ENCODE measurements at places on chromosomes 3 and 15.

DNA sequence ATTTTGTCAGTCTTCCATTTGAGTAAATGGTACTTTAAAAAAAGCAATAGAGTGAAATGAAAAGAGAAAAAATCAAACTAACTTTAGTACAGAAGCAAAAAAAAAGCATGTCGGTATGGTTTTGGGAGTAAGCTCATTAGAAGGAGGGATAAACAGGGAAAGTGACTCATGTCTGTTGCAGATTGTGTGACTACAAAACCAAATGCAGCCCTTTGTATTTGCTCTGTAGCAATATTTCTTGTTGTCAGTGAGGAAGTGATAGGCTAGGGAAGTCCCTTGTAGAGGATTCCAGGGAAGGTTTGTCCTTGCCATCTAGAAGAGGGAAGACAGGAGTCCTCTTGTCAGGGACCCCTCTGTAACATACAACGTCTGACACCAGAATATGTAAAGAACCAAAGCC, 150.5 kb upstream of the POU1F1 start:
- no peak for DNase-seq

- DNase-seq = no peak
Measured at GRCh38 chr3:194879991-194880939, 194.6 kb downstream of the FAM43A start.

DNA sequence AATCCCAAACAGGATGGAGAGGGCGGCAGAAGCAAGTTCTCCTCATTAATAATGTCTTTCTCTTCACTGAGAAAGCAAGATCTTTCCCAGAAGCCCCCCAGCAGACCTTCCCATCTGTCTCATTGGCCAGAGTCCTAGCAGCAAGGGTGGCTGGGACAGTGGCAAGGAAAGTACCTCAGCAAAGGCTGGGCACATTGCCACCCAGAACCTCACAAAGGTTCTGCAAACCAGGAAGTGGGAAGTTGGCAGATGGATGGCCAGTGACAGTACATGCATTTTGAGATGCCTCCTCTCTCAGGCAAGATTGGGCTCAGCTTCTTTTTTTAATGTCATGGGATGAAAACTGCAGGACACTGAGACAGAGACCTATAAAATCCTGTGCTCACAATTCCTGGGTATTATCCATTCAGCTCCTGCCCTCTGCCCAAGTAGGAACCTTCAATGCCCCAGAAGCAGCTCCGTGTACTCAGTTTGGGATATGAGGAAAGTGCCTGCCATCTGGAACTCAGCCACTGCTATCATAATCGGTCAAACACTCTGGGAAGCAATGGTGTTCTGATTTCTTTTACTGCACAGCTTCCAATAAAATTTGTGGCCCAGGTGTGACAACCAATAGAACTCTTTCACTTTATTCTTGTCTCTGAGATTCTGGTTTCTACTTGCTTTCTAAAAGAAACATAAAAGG, 25.5 kb downstream of the DPH3 start:
- no peak for DNase-seq

DNA sequence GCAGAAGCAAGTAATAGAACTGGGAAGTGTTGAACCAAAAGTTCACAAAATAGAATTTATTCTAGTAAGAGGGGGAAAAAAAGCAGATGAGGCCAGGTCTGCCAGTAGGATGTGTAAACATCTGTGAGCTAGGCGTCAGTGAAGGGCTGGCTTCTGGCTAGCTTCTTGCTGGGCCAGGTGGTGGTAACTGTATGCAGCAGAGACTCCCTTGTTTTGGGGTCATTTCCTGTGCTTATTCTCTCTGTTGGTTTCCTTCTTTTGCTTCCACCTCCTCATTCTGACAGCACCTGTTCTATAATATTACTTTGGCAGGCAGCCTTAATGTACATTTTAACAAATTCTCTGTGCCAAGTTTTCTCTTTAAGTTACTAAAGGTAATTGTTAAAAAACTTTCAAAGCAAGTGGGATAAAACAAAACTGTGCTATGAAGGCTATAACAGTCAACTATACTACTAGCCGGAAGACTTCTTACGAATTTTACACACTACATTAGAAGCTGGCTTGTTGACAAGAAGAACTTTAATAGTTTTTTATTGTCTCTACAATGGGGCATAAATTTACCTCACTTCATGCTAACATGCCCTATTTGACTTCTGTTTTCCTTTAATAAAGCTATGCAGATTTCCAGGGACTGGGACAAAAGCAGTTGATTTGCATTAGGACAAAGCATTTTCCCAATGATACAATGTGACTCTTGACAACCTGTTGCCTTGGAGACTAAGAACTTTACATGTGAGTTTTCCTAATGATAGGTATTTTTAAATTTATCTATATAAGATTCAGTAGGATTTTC, 318.8 kb upstream of the NAALADL2 start:
- DNase-seq = no peak

DNA sequence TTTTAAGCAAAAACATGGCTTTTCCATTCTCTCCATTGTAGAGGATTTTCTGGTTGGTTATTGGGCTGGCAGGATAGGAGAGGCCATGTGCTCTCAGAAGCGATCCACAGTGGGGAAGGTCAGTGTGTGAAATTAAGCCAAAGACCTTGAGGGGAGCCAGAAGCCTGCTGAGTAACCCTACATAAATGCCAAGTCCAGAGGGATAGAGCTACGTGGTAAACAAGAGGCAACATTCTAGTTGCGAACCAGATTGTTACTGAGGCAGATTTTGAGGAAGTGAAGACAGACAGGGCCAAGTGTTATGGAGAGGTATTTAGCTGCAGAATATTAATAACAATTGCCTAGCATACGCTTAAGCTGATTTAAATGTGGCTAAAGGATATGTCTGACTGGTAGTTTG, 592.8 kb upstream of the GBE1 start:
- DNase-seq = no peak

DNA sequence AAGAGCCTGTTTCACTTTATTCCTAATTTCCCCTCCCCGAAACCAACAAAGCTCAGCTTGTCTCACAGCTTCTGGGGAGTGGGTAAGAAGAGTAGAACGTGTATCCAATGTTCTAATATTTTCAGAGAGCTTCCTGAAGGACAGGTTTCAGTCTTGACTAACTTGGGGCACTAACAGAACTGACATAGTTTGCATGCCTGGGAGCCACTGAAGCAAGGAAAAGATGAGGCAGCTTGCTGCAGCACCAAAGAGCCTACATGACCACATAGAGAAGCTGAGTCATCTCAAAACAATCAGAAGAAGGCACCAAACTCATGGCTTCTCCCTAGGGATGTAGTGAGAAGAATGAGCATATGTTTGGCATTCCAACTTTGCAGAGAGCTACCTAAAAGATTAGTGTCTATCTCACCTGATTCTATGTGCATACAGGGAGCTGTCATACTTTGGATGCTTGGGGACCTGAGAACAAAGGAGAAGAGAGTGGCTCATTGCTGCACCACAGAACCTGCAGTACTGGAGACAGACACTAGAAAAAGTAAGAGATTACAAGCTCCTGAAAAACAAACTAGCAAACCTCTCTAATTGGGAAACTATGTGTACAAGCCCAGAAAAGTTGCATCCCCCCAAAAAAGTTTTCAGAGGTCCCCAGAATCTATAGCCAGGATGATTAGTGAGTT, 86.9 kb downstream of the DCLK3 start:
- DNase-seq = no peak

DNA sequence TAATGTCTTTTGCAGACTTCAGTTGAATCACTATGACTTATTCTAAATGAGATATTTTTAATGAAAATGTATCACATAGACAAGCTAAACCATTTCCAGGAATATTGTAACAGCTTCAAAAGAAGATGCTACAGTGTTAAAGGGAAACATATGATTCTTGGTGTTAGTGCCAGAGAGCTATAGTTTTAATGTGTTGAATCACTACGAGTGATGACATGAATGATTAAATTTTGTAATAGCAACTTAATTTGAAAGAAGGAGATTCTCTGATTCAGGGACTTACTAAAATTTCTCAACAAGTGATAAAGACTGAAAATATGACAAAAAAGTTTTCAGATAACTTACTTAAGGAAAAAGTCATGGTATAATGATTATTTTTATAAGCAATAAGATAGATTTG, 267.3 kb upstream of the SLITRK3 start:
- DNase-seq = no peak

DNA sequence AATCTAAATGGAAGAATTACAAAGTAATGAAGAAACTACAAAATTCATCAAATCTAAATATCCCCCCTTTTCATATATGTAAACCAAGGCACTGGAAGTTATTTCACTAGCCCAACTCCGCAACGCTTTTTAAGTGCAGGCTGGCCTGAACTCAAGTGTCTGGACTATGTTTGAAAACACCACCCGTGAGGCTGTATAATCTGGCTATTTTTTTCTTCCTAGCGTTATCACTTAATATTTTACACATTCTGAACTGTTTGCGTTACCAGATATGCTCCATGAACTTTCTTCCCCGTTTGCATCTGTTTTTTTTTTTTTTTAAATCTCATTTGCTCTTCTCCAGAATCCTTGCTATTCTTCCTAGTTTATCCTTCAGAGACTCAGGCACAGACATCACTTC, 619.5 kb upstream of the CBLB start:
- DNase-seq = no peak

DNA sequence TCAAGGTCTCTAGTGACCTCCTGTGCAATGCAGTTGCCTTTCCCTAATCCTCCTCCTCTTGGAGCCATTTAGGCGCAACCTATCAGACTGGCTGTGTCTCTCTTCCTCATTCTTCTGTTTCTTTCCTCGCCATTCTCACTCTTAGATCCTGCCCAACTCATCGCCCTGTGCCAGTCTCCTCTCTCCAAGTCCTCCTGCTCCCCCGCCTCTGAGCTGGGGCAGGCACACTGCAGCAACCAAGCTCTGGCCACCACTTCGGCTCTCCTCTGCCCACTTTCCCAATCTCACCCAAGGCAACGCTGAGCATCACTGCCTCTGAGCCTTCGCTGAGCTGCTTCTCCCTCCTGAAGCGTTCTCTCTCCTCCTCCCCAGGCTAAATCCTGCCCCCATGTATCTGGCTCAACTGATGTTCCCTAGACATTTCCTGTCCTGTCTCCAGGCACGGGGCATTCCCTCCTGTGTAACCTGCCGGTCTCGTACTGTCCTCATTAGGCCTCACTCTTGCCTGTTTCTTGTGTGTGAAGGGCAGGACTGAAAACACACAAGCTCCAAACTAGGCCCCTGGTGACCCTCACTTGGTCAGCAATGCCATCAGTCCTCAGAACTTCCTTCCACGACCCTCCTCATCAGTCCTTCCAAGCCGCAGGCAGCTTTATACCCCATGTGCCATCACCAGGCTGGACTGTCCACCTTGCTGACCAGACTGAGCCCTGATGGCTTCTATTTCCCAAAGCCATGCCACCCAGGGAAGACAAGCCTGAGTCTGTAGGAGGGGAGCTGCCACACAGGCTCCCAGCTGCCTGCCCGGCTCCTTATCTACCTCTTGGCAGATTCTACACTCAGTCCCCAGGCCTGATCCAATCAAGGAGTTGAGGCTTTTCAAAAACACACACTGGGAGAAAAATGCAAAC, 85.6 kb downstream of the SEC22A start:
- no peak for DNase-seq

DNA sequence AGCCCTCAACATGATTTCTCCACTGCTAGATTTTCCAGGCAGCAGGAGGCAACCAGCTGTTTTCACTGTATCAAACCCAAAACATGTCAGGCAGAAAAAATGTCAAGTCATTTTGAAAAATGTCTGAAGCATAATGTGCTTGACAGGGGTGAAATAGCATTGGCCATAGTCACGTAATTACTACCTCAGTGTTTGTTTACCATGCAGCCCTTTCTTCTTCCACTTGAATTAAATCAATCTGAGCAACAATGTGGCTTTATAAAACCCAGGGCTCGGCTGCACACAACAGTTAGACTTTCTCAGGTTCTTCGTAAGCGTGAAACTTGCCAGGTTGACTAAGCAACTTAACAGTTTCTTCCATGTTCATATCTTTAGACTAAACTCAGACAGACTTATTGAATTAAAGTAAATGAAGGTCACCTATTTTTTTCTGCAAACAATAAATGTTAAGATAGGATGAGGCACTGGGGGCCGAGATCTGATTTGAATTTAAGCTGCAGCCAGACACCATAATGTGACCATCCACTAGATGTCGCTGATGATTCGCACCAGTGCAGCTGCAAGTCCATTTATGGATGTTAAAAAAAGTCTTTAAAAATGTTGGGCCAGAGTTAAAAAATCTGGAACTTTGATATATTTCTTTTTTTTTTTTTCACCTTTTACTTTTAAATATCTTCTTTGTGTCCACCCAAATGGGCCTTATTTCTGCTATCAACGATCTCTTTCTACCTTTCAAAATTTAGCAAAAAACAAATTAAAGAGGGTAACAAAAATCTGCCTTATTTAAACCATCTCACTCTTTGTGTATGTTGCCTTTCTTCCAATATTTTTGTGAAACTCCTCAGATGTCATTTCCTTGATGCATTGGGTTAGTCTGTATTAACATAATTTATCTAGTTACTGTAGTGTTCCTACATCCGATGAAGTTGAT, 305.9 kb downstream of the CACNA2D3 start:
- peak; percentile 7 for DNase-seq

GRCh38 chr15:59721411-59721810, 32.3 kb upstream of the BNIP2 start:
- DNase-seq = no peak

GRCh38 chr3:186815435-186815834, 9.2 kb upstream of the RFC4 start:
- no peak for DNase-seq

- no peak for DNase-seq
Measured at GRCh38 chr3:51798411-51798963, 19.4 kb upstream of the IQCF6 start.

GRCh38 chr15:80402339-80402738, 1.8 kb upstream of the ARNT2 start:
- no peak for DNase-seq

DNA sequence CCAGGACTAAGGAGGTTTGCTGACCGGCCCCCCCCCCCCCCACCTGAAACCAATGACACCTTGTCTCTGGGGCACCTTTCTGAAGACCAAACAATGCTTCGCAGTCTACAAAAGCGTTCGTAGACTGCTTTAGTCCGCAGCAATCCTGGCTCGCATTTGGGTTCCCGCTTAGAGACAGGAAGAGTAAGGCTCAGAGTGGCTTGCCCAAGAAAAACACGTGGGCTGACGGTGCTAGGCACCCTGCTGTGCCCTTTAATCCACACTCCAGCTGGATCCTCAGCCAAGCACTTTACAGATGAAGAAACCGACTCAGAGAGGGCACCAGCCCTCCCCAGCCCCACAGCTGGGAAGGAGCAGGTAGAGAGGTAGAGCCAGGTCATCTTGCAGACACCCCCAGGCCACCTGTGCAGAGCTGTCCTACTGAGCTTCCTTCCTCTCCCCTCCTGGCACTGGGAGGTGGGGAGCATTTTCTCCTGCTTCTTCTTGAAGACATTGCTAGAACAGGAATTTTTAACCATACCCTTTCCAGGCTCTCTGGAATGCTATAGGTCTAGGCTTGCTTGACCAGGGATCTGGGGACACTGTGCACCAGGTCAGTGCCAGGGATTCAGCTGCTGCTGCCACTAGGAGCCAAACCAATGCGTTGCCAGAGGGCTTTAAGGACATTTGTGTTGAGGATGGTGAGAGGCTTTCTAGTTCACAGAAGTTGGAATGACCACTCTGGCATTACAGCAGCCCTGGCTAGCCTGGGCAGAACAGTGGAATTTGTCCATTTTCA, 1.0 kb upstream of the KLF15 start:
- DNase-seq = no peak

- DNase-seq = no peak
Measured at GRCh38 chr15:85045615-85046014, 64.0 kb downstream of the PDE8A start.
